K562 (cell line): ENCODE measurements at places on chromosomes 16 and 17. TPM values are rescaled to one million over a fixed set of nuclear protein-coding genes. Genes with fewer than 3 reads are reported as not detected.

CPHXL2 gene
- polyA plus RNA-seq = not detected in 2 replicates

CCL2 gene
- polyA plus RNA-seq = 0.11 and 0.61 TPM in 2 replicates

COQ9 gene
- polyA plus RNA-seq = 84.2 and 102 TPM in 2 replicates

GRCh38 chr17:7383742-7384488 is 3.0 kb downstream of the TNK1 start:
- no peak for DNase-seq

DNA sequence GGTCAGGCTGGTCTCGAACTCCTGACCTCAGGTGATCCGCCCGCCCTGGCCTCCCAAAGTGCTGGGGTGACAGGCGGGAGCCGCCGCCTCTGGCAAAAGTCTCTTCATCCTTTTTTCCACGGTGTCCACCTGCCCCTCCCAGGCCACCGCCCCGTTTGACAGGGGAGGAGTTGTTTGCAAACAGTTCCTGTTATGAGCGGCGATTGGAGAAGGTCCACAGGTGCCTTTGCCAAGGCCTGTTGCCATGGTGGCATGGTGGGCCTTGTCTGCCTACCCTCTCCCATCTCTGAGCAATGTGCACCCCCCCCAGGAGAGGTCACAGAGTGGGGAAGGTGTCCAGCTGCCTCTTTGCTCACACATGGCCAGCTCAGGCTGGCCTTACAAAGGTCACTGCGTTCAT is 16.0 kb upstream of the RAP1GAP2 start:
- no peak for DNase-seq

GRCh38 chr17:76250141-76250540 is 9.8 kb upstream of the RNF157 start:
- no peak for DNase-seq

DNA sequence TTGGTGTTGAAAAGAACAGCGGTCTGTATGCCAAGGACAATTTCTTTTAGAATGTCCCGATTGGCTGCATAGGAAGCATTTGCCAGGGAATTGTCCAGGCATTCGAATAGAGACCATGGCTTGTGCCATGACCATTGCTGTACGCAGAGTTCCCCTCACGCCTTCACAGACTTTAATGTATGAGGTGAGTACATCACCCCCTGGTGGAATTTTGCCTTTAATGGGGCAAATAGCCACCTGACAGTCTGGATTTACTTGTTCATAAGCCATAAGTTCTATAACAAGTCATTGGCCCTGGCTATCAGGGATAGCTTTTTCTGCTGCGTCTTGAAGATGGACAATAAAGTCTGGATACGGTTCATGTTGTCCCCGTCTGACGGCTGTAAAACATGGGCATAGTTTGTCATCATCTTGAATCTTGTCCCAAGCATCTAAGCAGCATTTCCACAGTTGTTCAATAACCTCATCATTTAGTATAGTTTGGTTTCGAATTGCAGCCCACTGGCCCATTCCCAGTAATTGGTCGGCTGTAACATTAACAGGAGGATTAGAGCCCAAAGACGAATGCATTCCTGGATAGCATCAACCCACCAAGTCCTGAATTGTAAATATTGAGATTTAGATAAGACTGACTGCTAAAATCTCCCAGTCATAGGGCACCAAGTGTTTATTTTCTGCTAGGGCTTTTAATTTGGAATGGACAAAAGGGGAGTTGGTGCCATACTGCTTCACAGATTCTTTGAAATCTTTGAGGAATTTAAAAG is 67.7 kb upstream of the ARL4D start:
- DNase-seq = no peak

DNA sequence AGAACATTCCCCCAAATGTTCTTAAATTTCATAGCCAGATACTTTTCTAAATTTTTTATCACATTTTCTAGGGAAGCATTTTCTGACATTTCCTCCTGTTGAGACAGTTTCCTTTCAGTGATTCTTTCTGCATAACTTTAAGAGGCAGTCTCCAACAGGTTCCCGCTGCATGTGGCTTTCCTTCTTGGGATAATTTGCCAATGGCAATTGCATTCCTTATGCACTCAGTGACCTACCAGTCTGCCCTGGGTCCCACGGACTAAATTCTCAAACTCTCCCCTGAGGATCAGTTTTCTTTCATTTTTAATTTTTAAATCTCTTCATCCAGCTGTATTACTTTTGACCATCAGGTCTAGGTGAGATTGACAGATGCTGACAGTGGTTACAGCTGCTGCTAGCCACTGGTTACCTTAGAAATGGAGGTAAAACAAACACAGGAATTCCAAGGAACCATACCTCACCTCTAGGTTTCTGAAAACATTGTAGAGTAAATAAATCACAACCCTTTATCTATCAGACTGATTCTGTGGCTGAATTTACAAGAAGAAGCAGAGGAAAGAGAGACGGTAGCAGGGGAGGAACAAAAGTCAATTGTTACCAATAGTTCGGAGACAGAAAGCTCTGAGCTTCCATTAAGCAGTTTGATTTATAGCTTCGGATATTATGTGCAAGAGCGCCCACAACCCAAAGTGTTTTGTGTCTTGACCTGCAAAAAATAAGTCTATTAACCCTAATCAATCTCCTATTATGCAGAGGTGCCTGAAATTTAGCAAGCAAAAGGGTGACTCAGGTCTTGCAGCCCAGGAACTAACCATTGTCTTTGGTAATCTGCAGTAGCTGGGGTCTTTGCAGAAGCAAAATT is 216.0 kb downstream of the PMP22 start:
- no peak for DNase-seq
